ENCODE measurements at places on chromosomes 4 and X.

DNA sequence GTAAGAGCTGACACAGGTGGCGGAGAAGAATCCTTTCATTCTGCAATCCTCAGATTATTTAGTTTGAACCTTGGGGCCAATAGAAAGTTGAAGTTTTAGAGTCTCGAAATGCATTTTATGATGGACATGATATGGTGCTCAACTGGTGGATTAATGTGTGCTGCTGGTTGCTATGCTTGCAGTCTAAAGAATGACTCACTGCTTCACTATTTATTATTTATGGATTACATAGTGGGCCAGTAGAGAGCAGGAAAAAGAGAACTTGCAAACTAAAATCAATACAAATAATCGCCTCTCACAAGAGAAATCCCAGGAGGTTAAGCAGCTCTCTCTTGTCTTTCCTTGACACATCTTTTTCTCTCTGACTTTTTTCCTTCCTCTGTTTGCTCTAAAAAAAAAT is 2326.8 kb upstream of the AGA start:
- no peak for DNase-seq

GRCh38 chr4:87093443-87094123 is 126.8 kb downstream of the KLHL8 start:
- peak; percentile 83 for DNase-seq

- no peak for DNase-seq
Observed at GRCh38 chr4:153655928-153656327, 28.2 kb upstream of the TLR2 start.

- no peak for DNase-seq
Observed at GRCh38 chr4:98527534-98528269, 130.7 kb downstream of the TSPAN5 start.

DNA sequence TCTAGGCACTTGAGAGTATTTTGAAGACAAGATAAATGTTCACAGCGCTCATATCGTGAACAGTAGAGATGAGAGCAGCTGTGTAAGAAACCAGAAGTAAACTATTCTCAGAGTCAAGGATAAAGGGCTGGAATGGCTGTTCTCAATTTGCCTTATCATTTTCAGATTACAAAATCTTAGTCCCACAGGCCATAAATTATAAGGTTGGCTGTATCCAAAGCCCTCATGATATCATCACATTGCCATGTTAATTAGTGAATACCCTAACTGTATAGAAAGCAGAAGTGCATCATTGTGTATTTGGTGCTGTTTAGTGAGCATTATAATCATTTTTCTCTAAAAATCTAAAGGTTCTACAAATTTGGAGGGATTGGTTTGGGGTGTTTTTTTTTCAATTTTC is 168.9 kb upstream of the EDNRA start:
- no peak for DNase-seq
